ENCODE measurements at places on chromosomes 7 and 10.

- DNase-seq, result no peak
These were observed 27.7 kb upstream of the NRBF2 start for GRCh38 chr10:63105225-63106110.

GRCh38 chr10:124641282-124642087 lies 102.7 kb downstream of the FAM53B start:
- no peak for DNase-seq

DNA sequence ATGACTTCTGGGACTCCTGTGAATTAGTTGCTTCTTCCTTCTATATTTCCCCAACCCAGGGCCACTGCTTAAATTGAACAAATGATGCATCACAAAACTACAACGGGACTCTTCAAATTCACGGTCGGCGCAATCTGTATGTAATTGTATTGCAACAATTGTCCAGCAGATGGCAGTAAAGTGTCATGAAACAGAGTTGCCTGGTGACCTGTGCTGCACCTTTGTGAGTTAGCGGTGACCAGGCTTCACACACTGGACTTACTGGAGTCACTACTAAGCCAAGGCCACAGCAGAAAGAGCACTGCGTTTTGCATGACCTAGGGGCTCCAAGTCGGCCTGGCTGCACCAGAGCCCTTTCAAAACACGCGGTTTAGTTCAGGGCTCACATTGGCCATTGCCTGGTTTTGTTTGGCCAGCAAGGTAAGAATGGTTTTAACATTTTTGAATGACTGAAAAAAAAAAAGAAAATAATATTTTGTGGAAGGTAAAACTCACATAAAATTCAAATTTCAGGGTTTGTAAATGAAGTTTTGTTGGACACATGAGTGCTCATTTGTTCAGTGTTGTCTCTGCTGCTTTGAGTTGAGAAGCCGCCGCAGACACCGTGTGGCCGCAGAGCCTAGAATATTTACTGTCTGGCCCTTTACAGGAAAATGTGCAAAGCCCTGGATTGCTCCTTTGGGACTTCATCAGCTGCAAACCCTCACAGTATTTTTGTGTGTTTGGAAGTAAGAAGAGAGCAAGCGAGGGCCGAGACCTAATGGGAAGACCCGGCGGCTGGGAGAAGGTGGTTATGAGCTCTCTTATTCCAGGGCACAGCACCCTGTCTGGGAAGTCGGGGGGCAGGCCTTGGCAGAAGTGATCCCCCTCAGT lies 23.2 kb upstream of the ZNF32 start:
- DNase-seq, result peak; percentile 66

- no peak for DNase-seq
These were observed 1053.9 kb downstream of the KCNMA1 start for GRCh38 chr10:76583711-76584161.

DNA sequence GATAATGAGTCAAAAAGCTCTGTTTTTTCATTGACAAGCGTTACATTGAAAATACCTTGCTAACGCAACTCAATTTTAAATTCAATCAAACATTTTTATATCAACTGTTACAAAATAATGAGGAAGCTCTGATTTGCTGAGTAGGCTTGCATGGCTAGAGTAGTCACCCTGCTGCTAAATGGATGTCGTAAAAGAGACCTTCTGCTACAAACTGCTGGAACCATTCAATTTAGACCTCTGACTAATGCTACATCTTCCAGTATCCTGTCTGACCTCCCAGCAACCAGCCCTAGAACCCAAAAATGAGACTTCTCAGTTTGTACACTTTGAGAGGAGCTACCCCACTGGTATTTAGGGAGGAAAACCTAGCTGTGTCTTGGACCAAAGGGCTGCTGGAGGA lies 84.0 kb upstream of the ELMO1 start:
- no peak for DNase-seq

DNA sequence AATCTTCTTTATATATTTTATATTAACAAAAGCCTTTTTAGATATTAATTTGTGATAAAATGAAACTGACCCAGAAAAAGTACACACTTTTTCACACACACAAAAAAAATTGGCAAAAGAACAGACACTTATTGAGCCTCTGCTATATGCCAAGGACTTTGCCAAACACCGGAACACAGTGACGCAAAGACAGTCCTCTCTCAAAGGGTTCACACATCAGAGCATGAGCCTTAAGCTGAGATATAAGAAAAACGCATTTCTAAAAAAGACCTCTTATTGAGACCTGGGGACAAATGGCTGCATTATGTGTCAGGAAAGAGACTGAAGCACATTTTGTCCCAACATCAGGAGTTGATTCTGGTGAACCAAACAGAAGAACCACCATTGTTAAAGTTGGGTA lies 24.0 kb upstream of the ABCB4 start:
- no peak for DNase-seq

GRCh38 chr7:128153436-128153835 lies 87.6 kb upstream of the LEP start:
- no peak for DNase-seq

DNA sequence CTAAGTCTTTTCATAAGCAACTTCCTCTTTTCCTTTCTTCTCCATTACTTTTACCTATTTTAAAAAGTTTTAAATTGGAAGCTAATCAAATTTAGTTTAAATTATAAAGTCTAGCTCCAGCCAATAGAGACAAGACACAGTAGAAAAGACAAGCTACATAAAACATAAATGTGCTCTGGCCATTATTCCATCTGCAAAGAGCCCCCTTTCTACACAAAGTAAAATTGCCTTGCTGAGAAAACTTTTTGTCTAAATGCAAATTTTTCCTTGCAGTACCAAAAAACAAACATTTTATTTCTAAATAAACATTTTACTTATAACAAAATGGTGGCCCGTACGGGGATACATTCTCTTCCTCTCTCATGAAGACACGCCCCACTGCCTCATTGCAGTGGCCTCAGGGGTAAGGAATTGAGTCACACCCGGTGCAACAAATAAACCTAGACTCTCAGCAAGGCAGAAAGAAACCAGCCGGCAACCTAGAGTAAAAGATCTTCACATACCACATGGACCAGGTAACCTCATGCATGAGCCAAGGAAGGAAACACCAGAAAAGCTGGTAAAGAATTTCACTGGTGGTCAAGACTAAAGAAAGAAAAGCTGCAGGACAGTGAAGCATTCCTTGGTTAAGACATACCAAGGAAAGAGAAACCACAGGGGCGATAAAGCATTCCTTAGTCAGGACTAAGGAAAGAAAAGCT lies 71.6 kb upstream of the ZNF746 start:
- DNase-seq, result peak; percentile 48
